ENCODE measurements at places on chromosomes 13 and 19.

DNA sequence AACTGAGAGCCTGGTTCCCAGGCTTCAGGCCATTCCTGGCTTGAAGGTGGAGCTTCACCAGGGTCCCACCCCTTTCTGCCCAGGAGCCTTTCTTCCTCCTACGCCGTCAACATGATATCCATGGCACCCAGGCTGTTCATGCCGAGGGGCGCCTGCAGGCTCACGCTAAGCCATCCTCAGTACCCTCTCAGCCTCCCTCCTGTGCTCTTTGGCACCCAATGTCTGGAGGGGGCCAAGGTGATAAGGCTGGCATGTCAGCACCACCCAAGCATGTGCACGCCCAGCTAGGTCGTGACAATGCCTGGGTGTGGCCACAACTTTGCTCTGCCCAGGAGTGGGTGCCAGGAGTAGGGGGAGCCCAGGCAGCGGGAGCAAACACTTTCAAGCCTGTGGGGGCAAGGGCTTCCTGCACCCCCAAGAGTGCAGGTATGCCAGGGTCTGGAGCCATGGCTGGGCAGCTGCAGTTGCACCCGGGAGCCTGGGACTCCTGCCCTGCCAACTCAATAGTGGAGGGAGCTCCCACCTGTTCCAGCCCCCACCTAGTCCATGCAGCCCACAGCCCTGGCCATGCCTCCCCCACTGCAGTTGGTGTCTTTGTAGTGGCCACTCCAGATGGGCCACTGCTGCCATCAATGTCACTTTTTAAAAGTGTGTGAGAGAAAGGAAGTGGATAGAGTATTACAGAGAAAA, 219.9 kb downstream of the MAB21L1 start:
- no peak for DNase-seq

DNA sequence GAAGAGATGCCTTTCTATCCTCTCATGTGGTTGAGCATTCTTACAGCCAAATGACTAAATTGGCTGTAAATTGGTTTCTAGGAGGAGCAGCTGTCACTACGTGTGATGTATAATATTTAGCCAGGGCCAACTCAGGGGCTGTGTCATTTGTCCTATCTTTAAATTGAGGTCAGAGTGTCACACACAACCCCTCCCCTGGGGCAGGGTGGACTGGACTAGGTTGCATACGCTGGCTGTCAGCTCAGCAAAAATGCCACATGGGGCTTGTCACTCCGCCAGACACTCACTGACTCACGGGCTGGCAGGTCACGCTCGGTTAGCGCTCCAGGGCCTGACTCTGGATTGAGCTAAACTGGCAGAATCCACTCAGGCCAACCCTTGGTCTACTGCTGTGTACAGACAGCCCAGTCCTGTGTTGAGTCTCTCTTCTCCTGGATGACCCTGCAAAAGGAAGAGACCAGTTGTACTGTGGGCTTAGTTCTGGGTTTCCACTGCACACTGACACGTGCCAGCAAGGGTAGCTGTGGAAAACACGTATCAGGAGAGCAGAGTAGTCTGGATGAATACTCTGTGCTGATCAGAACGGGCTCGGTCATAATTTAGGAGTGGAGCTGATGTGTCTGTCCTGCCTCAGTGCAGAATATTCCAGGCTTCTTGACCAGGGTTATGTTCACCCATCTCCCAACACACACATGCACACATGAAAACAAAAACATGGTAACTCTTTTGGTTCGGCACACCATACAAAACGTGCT, 29.1 kb downstream of the SHISA2 start:
- no peak for DNase-seq

- DNase-seq = no peak
Observed at GRCh38 chr13:103839460-103839859, 773.2 kb upstream of the SLC10A2 start.

GRCh38 chr13:44758630-44759383, 182.7 kb upstream of the TSC22D1 start:
- no peak for DNase-seq

DNA sequence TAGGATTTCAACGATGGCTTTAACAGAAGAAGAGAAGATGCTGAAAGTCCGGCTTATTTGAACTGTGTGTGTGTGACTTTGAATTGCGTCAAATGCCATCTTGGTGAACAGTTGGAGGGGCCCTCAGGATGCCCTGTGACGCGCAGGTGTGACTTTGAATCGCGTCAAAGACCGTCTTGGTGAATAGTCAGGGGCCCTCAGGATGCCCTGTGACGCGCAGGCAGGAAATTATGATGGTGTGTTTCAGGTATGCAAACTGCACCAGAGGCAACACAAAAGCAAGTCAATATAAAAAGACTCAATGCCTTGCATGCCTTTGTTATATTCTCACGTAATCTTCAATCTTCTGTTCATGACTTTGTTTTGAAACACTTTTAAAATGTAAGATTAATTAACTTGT, 29.2 kb downstream of the ATP11A start:
- no peak for DNase-seq

- DNase-seq = no peak
Observed at GRCh38 chr19:49423071-49423984, at the start of gene PTH2. Gene PTH2 (minus strand): TSS chr19:49423441. CDS start chr19:49423339, 102 bp downstream.

GRCh38 chr19:8333767-8334457, 9.2 kb downstream of the KANK3 start:
- DNase-seq = no peak

GRCh38 chr13:22776394-22777186, 404.2 kb upstream of the SGCG start:
- no peak for DNase-seq

- no peak for DNase-seq
Observed at GRCh38 chr13:39712626-39713025, 57.2 kb downstream of the COG6 start.

- DNase-seq = no peak
Observed at GRCh38 chr19:16288544-16288943, 36.1 kb upstream of the KLF2 start.

- DNase-seq = no peak
Observed at GRCh38 chr19:19388568-19389555, 16.6 kb upstream of the GATAD2A start.

GRCh38 chr19:5149932-5150901, 181.3 kb downstream of the KDM4B start:
- no peak for DNase-seq

GRCh38 chr19:14915116-14915515, 26.2 kb upstream of the OR7C2 start:
- no peak for DNase-seq

DNA sequence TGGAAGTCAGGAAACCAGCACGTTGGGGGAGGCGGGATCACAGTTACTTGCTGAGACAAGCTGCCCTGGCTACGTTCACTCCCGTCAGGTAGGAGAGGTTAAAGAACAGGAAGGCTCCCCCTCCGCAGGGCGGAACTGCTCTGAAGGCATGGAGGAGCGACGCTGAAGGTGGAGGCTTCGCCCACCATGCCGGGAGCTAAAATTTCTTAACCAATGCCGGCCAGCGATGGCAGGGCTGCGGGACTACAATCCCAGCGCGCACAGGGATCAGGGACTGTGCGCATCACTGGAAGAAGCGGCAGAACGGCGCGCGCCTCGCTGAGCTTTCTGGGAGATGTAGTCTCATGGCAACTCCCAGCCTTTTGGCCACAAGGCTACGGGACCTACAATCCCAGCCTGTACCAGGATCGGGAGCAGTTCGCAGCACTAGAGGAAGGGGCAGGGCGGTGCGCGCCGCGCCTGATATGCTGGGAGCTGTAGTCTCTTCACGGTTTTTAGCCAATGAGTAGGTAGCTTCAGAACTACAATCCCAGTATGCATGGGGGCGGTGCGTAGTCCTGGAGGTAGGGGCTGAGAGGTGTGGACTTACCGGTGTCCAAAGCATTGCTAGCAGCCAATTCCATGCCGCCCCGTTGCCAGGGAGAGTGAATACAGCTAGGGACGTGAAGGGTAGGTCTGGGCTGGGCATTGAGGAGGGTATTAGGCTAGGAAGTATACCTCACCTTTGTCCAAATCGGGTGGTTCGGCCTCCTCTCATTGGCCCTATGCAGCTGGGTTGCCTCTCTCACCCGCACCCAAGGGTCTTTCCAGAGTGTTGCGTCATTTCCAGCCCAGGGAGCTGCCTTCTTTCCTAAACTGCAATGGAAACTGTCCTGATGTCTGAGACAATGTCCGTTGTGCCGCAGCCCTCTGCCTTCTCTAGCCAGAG, 12.8 kb upstream of the ZNF682 start:
- DNase-seq = peak; percentile 43
